ENCODE measurements at places on chromosomes 2 and 18. TPM values are rescaled to one million over a fixed set of nuclear protein-coding genes. Genes with fewer than 3 reads are reported as not detected.

HOXD11 gene
- 5.8 TPM for total RNA-seq

EPB41L3 gene
- 0.41 TPM for total RNA-seq

FASTKD2 gene
- 31.9 TPM for total RNA-seq

GALR1 gene
- total RNA-seq = not detected

TTR gene
- not detected for total RNA-seq

DYSF gene
- 0.50 TPM for total RNA-seq

DYNAP gene
- not detected for total RNA-seq

All from A549 treated with Mapracorat at 1 μM for 4 hours (cell line).